CD4-positive, alpha-beta memory T cell (primary cell): ENCODE measurements at places on chromosomes 2 and 18. TPM values are rescaled to one million over a fixed set of nuclear protein-coding genes. Genes with fewer than 3 reads are reported as not detected.

Gene MAIP1
- 15.9 TPM for total RNA-seq

Gene TAF1B
- 23.9 TPM for total RNA-seq

Gene PLCL1
- 16.9 TPM for total RNA-seq

- peaks cover 14% of the 10 kb centered on the region for H3K36me3 ChIP-seq
- no peaks in the 10 kb centered on the region for H3K4me1 ChIP-seq
- H3K4me3 ChIP-seq, result no peak overlapping the region
- DNase-seq, result no peak
Measured at GRCh38 chr18:79326413-79327198, 69.1 kb upstream of the NFATC1 start.

- H3K36me3 ChIP-seq, result no peaks in the 10 kb centered on the region
- DNase-seq, result no peak
- no peaks in the 10 kb centered on the region for H3K4me1 ChIP-seq
- H3K27me3 ChIP-seq, result no peaks in the 10 kb centered on the region
Measured at GRCh38 chr2:173669271-173669853, 295.8 kb downstream of the SP3 start.

GRCh38 chr18:79458917-79459803, 63.4 kb downstream of the NFATC1 start:
- DNase-seq, result no peak
- no peak overlapping the region for H3K27ac ChIP-seq
- no peaks in the 10 kb centered on the region for H3K4me1 ChIP-seq
- H3K27me3 ChIP-seq, result no peaks in the 10 kb centered on the region
- peaks cover 22% of the 10 kb centered on the region for H3K36me3 ChIP-seq

DNA sequence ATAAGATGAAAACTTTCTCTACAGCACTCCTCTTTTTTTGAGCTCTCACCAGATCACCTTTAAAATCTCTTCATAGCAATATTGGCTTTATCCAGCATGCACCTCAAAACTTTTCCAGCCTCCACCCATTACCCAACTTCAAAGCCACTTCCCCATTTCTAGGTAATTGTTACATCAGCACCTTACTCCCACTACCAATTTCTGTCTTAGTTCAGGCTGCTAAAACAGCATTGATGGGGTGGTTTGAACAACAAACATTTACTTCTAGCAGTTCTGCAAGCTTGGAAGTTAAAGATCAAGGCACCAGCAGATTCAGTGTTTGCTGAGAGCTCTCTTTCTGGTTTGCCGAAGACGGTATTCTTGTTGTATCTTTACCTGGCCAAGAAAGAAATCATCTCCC, 114.0 kb upstream of the SLC39A10 start:
- DNase-seq, result no peak
- no peaks in the 10 kb centered on the region for H3K27me3 ChIP-seq
- no peak overlapping the region for H3K27ac ChIP-seq
- H3K4me3 ChIP-seq, result no peak overlapping the region
- H3K4me1 ChIP-seq, result peaks cover 52% of the 10 kb centered on the region
